ENCODE measurements at places on chromosomes 12 and 14.

GRCh38 chr14:81455390-81455789 is 55.3 kb upstream of the STON2 start:
- no peak for DNase-seq
- H3K36me3 ChIP-seq = no peaks in the 10 kb centered on the region
- H3K27ac ChIP-seq = no peak overlapping the region
- no peaks in the 10 kb centered on the region for H3K27me3 ChIP-seq
- H3K4me1 ChIP-seq = peaks cover 4% of the 10 kb centered on the region

- H3K4me1 ChIP-seq = no peaks in the 10 kb centered on the region
- peak; percentile 59 for DNase-seq
- H3K27ac ChIP-seq = no peak overlapping the region
- H3K36me3 ChIP-seq = no peaks in the 10 kb centered on the region
These were observed 137.5 kb upstream of the CPM start for GRCh38 chr12:69070319-69071090.

- no peaks in the 10 kb centered on the region for H3K27me3 ChIP-seq
- H3K4me3 ChIP-seq = no peak overlapping the region
- peaks cover 36% of the 10 kb centered on the region for H3K36me3 ChIP-seq
- H3K27ac ChIP-seq = no peak overlapping the region
These were observed 77.7 kb downstream of the MAP3K9 start for GRCh38 chr14:70731447-70732239.

- H3K4me1 ChIP-seq = no peaks in the 10 kb centered on the region
- H3K27me3 ChIP-seq = no peaks in the 10 kb centered on the region
- no peaks in the 10 kb centered on the region for H3K36me3 ChIP-seq
- H3K27ac ChIP-seq = no peak overlapping the region
- DNase-seq = no peak
- no peak overlapping the region for H3K4me3 ChIP-seq
These were observed 48.2 kb upstream of the DCN start for GRCh38 chr12:91230841-91231240.

- H3K4me1 ChIP-seq = peaks cover 25% of the 10 kb centered on the region
- no peak for DNase-seq
- no peaks in the 10 kb centered on the region for H3K36me3 ChIP-seq
- H3K27me3 ChIP-seq = no peaks in the 10 kb centered on the region
- no peak overlapping the region for H3K4me3 ChIP-seq
These were observed 22.5 kb upstream of the PTGDR start for GRCh38 chr14:52244997-52245396.

- H3K4me3 ChIP-seq = no peak overlapping the region
- no peaks in the 10 kb centered on the region for H3K36me3 ChIP-seq
- H3K27me3 ChIP-seq = peaks cover 8% of the 10 kb centered on the region
- no peak overlapping the region for H3K27ac ChIP-seq
- peaks cover 7% of the 10 kb centered on the region for H3K4me1 ChIP-seq
These were observed 143.8 kb downstream of the ADGRD1 start for GRCh38 chr12:131097202-131098177.

DNA sequence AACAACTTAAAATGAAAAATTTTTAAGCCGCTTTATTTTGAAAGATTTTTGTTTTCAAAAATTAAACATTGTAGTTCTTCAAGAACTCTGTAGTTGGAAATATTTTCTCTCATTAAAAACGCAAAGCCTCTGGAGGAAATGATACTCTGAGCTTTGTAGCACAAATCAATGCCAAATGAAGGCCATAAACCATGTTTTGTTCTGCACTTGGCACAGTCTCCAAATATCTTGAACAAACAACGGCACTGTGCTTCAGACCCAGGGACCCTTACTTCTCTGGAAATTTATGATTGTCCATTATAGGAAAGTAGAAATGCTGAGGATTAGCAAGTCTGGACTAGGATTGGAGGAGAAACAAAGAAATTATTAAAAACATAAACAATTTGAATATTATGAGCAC is 160.8 kb upstream of the BMP4 start:
- H3K4me1 ChIP-seq = no peaks in the 10 kb centered on the region
- no peak overlapping the region for H3K4me3 ChIP-seq
- H3K27ac ChIP-seq = no peak overlapping the region
- no peaks in the 10 kb centered on the region for H3K36me3 ChIP-seq
- no peak for DNase-seq
- no peaks in the 10 kb centered on the region for H3K27me3 ChIP-seq

GRCh38 chr12:52310622-52311284 is 10.4 kb downstream of the KRT83 start:
- no peaks in the 10 kb centered on the region for H3K4me1 ChIP-seq
- H3K27ac ChIP-seq = no peak overlapping the region
- no peak overlapping the region for H3K4me3 ChIP-seq
- DNase-seq = no peak

DNA sequence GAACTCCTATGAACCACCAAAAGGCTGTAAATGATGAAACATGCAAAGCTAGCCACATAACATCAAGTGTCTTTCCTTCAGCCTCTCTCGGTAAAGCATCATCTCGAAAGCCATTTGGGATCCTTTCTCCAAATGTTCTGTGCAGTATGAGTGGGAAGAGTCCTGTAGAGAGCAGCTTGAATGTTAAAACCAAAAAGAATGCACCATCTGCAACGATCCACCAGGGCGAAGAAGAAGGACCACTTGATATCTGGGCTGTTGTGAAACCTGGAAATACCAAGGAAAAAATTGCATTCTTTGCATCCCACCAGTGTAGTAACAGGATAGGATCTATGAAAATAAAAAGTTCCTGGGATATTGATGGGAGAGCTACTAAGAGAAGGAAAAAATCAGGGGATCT is 61.2 kb downstream of the ATG14 start:
- H3K4me1 ChIP-seq = no peaks in the 10 kb centered on the region
- DNase-seq = no peak
- H3K27ac ChIP-seq = no peak overlapping the region

- no peak overlapping the region for H3K27ac ChIP-seq
- no peaks in the 10 kb centered on the region for H3K36me3 ChIP-seq
- no peak for DNase-seq
- no peaks in the 10 kb centered on the region for H3K4me1 ChIP-seq
- H3K27me3 ChIP-seq = no peaks in the 10 kb centered on the region
- H3K4me3 ChIP-seq = no peak overlapping the region
These were observed 501.8 kb upstream of the TMPO start for GRCh38 chr12:98013560-98013959.

- H3K27ac ChIP-seq = peak overlapping the region; percentile 55
- no peaks in the 10 kb centered on the region for H3K27me3 ChIP-seq
- DNase-seq = no peak
- H3K4me3 ChIP-seq = no peak overlapping the region
These were observed 50.2 kb downstream of the TPCN1 start for GRCh38 chr12:113271466-113271852.

DNA sequence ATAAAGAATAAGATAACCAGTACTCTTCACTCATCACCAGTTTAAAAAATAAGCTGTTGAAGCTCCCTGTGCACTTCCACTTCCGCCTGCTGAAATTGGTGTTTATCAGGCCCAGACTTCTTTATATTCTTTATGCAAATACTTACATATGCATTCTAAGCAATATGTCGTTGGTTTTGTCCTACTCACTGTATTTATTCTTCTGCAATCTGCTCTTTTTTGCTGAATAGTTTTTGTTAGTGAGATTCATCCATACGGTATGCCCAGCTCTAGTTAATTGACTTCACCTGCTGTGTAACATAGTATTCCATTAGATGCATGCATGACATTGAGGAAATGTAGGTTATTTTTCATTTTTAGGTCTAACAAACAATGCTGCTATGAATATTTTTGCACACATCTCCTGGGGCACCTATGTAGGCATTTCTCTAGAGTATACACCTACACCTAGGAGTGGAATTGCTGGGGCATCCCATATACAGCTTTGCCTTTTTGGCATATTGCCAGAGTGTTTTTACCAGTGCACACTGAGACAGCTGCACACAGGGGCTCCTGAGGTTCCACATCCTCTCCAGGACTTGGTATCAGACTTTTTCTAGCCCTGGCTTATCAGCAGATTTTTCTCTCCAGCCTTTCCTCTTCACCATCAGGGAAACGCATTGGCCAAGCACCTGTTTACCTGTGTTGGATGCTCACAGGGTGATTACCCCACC is 1.0 kb upstream of the NRIP2 start:
- no peaks in the 10 kb centered on the region for H3K27me3 ChIP-seq

DNA sequence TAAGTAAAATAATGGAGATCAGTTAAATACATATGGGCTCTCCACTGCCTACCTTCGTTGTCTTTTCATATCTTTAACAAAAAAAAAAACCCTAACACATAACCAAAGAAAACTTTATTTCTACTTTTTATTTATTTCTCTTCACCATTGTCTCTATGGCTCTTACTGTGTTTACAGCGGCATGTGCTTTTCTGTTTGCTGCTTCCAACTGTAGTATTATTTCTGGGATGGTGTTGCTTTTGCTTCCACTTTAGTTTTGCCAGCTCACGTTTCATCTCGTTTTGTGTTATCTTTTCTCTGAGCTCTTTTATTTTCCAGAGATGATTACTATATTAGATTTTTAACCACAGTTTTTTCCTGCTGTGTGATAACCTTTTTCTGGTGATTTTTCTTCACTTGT is 46.1 kb downstream of the KTN1 start:
- no peaks in the 10 kb centered on the region for H3K27me3 ChIP-seq
- no peaks in the 10 kb centered on the region for H3K4me1 ChIP-seq
- H3K36me3 ChIP-seq = peaks cover 77% of the 10 kb centered on the region
- H3K4me3 ChIP-seq = no peak overlapping the region
- no peak overlapping the region for H3K27ac ChIP-seq
- DNase-seq = no peak

- no peaks in the 10 kb centered on the region for H3K4me1 ChIP-seq
- peak; percentile 9 for DNase-seq
- no peaks in the 10 kb centered on the region for H3K27me3 ChIP-seq
These were observed 133.1 kb downstream of the PRIMA1 start for GRCh38 chr14:93655078-93655750.

GRCh38 chr14:32074887-32075572 is 2.1 kb upstream of the ARHGAP5 start:
- H3K27me3 ChIP-seq = peaks cover 4% of the 10 kb centered on the region
- H3K36me3 ChIP-seq = no peaks in the 10 kb centered on the region
- H3K27ac ChIP-seq = no peak overlapping the region
- H3K4me3 ChIP-seq = no peak overlapping the region

GRCh38 chr14:95227279-95227860 is 70.0 kb upstream of the DICER1 start:
- H3K27ac ChIP-seq = no peak overlapping the region
- H3K36me3 ChIP-seq = no peaks in the 10 kb centered on the region

- DNase-seq = no peak
- no peaks in the 10 kb centered on the region for H3K36me3 ChIP-seq
- H3K27me3 ChIP-seq = no peaks in the 10 kb centered on the region
- no peak overlapping the region for H3K4me3 ChIP-seq
- H3K4me1 ChIP-seq = no peaks in the 10 kb centered on the region
- H3K27ac ChIP-seq = no peak overlapping the region
These were observed 214.9 kb downstream of the ZFP36L1 start for GRCh38 chr14:68577802-68578541.

DNA sequence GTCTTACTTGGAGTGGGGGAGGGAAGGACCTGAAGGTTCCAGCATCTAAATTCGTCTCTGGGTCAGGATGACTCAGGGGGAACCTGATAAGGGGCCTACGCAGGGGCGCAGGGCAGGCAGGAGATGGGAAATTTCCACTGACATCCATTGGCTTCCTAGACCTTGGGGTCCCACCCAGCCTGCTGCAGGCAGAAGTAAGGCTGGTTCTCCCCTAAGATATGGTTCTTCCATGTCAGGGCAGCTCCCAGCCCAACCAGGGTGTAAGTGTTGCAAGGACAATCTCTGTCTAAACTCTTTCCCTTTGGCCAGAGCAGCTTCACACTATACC is 2.1 kb upstream of the NDRG2 start:
- DNase-seq = no peak
- no peak overlapping the region for H3K4me3 ChIP-seq
- H3K27ac ChIP-seq = no peak overlapping the region
- H3K27me3 ChIP-seq = peaks cover 16% of the 10 kb centered on the region

DNA sequence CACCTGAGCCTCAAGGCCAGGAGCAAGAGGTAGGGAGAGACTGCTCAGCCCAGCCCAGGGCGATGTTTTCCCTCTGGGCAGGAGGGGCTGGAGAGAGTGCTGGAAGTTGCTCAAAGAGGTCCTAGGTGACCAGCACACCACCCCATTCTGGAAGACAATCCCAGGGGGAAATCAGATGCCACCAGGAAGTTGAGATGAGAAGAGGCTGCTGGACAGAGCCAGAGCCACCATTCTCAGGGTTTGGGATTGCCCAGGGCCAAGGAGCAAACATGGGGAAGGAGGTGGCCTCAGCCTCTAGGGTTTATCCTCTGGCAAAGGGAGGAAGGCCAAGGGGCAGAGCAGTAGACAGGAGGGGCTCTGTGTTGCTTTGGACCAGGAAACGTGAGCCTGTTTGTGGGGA is 11.6 kb downstream of the CCDC85C start:
- H3K36me3 ChIP-seq = no peaks in the 10 kb centered on the region
- no peak overlapping the region for H3K27ac ChIP-seq
- peaks cover 24% of the 10 kb centered on the region for H3K4me1 ChIP-seq
- no peaks in the 10 kb centered on the region for H3K27me3 ChIP-seq
- DNase-seq = no peak

DNA sequence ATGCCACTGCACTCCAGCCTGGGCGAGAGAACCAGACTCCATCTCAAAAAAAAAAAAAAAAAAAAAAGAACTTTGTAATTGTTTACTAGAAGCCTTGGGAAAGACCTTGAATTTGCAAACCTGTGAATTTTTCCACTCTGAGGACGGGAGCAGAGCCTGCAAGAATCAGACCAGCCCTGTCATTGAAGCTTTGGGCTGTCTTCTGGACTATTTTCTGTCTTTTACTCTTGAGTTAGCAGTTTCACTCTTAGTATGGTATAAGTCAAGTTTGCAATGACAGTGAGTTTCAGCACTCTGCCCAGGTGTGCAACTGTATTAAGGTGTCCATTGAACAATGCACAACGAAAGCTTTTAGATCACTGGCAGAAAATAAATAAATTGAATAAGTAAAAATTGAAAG is 81.4 kb upstream of the KRAS start:
- no peak overlapping the region for H3K27ac ChIP-seq
- no peaks in the 10 kb centered on the region for H3K36me3 ChIP-seq
- no peak overlapping the region for H3K4me3 ChIP-seq
- H3K27me3 ChIP-seq = peaks cover 7% of the 10 kb centered on the region
- no peak for DNase-seq

DNA sequence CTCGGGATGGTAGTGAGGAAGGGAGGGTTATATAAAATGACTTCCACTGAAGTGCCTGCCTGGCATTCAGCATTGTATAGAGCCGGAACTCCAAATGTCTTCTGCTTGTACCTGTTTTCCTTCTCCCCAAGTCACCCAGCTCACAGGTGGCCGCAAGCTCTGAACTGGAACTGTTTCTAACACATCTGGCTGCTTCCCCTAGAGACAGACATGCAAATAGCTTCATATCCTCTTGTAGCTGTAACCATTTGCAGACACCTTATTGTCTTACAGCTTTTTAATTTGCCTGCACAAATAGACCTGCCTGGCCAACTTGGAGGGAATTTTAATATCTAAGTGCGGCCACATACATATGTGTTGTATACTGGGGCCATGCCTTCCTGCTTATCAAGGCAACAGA is 126.0 kb downstream of the CHST11 start:
- H3K36me3 ChIP-seq = peaks cover 44% of the 10 kb centered on the region
- no peak for DNase-seq
- peaks cover 17% of the 10 kb centered on the region for H3K4me1 ChIP-seq
- H3K27ac ChIP-seq = no peak overlapping the region
- H3K27me3 ChIP-seq = no peaks in the 10 kb centered on the region

- no peak overlapping the region for H3K4me3 ChIP-seq
- no peaks in the 10 kb centered on the region for H3K4me1 ChIP-seq
- no peaks in the 10 kb centered on the region for H3K36me3 ChIP-seq
- DNase-seq = no peak
- H3K27ac ChIP-seq = no peak overlapping the region
These were observed 7.2 kb upstream of the CALCOCO1 start for GRCh38 chr12:53734425-53734824.
